ENCODE measurements at places on chromosomes 7 and 10.

- no peak for DNase-seq
Measured at GRCh38 chr10:82267465-82267864, 392.5 kb downstream of the NRG3 start.

DNA sequence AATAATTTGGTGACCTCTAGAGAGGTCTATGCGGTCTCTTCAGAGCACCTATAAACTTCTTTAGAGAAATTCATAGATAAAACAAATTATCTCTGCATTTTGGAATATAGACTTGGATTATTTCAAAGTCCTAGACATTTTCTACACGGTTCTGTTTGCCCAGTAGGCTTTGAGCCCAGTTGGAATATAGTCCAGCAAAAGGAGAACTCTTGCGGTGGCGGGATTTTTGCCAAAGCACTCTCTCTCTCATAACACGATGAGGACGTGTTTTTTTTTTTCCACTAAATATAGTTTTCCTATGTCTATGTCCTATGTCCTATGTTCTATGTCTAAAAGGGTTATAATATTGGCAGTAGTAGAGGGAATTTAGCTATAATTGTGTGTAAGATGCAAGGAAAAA is 164.9 kb upstream of the AGR3 start:
- no peak for DNase-seq

DNA sequence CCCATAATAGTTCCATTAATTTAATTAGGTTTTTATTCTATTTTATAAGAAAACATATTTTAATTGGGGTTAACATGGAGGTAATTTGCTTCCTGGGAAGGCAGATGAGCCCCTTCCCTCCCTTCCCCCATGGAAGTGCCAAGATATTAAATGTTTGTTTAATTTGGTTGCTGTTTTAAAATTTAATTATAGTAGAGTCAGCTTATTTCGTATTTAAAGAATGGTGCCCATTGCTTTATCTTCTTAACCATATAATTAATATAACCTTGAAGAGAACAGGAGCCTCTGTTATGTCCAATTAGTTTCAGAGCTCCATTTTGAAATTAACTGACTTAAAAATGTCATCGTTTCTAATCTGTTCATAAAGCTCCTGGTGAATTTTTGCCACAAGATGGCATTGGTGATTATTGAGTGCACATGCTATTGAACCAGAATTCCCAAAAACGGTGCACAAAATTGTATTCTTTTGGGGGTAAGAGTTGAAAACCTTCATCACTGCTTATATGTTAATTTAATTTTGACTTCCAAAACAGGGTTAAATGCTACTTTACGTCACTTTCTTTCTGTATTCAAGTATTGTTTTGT is 26.0 kb downstream of the KLHDC10 start:
- no peak for DNase-seq

GRCh38 chr10:86180861-86181260 is 185.7 kb downstream of the GRID1 start:
- DNase-seq, result no peak

DNA sequence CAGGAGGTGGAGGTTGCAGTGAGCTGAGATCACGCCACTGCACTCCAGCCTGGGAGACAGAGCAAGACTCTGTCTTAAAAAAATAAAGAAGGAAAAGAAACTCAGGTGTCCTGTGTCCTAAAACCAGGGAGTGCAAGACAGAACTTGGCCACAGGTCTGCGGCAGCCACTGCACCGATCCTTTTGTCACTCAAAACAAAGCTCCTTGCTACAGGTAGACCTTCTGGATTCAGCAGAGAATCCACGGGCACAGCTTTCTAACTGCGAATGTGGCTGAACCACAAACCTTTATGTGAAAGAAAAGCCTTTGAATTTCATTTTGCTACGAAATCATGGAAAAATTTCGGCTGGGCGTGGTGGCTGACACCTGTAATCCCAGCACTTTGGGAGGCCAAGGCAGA is 634.9 kb downstream of the CALN1 start:
- DNase-seq, result no peak

GRCh38 chr10:22620140-22620857 is 94.1 kb downstream of the PIP4K2A start:
- DNase-seq, result no peak

DNA sequence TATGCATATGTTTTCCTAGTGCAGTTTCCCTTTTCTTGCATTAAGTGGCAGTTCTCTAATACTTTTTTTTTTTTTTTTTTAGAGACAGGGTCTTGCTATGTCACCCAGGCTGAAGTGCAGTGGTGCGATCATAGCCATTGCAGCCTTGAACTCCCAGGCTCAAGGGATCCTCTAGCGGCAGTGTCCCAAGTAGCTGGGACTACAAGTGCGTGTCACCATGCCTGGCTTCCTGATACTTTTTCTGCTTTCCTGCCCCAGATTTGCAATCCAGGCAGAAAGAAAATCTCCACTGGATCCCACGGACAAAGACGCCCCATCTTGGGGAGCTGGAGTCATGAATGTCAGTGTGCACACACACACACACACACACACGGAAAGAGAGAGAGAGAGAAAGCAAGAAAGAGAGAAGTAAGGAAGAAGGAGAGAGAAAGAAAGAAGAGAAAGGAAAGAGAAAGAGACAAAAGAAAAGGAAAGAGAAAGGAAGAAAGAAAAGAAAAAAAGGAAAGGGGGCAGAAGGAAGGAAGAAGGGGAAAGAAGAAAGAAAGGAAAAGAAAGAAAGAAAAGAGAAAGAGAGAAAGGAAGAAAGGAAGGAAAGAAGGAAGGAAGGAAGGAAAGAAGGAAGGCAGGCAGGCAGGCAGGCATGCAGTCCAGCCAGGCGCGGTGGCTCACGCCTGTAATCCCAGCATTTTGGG is 37.5 kb upstream of the OCM2 start:
- DNase-seq, result no peak

DNA sequence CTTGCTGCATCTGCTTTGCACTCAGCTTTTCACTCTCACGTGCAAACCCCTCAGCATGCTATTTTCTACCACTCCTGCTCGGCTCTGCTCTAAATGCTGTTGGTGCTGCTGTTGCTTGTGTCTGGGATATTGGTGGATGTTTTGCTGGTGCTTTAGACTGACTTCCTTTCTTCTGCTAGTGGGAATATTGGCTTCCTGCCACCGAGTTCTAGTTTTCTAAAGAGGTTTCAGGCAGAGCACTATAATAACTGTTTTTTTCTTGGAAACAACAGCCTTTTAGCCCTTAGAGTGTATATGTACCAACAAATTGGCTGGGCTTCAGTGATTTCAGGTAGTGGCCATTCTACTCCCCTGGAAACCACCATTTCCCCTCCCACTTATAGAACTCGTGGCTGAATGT is 27.8 kb downstream of the TMEM236 start:
- no peak for DNase-seq

GRCh38 chr10:123599366-123599849 is 66.7 kb upstream of the GPR26 start:
- no peak for DNase-seq

GRCh38 chr7:136605532-136606329 is 262.7 kb upstream of the CHRM2 start:
- DNase-seq, result no peak
